ENCODE measurements at places on chromosomes 16 and 17.

DNA sequence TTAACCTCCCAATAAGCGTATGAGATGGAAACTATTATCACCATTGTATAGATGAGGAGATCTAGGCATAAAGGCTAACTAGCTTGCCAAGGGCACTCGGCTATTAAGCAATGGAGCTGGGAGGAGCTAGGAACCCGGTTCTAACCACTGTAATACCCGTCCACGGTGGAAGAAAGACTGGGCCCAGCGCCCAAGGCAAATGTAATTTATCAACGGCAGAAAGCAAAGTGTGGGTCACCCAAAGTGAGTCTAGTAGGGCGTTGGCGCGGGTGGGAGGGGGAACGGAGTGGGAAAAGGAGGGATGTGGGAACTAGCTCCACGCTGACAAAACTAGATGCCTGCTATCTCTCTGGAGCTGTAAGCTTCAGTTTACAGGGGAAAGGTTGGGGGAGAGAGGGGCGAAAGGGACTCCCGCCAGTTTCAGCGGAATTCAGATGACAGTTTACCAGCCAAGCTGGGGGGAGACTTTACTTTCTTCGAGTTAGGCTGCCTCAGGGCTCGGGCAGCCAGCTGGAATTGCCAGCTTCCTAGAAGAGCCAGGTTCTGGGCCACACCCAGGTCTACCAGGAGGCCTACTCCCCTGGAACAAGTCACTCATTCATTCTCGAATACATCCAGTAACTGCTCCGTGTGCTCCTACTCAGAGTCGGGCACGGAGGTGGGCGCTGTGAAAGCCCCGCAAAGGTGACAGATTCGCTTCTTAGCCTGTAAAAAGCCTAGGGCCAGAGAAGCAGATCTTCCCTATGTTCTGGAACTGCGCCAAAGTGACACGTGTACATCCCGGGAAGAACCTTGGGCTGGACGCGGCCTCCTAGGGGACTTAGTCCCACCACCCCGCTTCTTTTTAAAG lies 837 bp downstream of the LRRC59 start:
- peak; percentile 61 for DNase-seq

DNA sequence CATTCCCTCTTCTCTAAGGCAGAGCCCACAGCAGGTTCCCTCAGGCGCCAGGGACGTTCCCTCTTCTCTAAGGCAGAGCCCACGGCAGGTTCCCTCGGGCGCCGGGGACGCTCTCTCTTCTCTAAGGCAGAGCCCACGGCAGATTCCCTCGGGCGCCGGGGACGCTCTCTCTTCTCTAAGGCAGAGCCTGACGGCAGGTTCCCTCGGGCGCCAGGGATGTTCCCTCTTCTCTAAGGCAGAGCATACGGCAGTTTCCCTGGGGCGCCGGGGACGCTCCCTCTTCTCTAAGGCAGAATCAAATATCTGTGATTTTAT lies 24.3 kb downstream of the ACSF3 start:
- no peak for DNase-seq

DNA sequence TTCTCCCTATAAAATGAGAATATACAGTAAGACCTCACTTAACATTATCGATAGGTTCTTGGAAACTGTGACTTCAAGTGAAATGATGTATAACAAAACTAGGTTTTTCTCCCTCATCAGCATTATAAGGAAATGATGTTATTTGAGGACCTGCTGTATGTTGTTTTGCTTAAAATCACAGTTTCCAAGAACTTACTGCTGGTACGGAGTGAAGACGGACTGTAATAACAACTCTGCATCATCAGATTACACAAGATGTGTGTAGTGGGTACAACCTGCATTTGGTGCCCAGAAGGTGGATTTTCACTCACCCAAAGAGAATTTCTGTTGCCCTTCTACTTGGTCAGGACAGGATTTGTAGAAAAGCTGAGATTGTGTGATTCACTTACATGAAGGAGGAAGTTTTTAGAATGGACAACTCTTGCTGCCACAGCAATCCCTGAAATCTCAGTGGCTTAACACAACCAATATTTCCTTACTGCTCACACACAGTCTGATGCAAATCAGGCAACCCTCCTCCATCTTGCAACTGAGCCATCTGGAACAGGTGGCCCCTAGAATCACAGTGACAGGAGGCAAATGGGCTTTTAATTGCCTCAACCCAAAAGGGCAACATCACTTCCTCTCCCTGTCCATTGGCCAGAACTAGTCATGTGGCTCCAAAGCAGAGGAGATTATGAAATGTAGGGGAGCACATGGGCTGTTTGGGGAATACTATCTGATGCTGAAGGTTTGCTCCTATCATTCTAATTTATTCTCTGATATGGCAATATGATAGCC lies 67.6 kb upstream of the CACNG5 start:
- DNase-seq: no peak

- DNase-seq: no peak
Observed at GRCh38 chr16:77308163-77308561, 109.0 kb downstream of the SYCE1L start.

GRCh38 chr16:28554634-28555423 lies 1.1 kb downstream of the SGF29 start:
- no peak for DNase-seq

GRCh38 chr16:70661534-70661917 lies 15.2 kb downstream of the IL34 start:
- no peak for DNase-seq

- DNase-seq: no peak
Observed at GRCh38 chr16:64409783-64410210, 712.1 kb downstream of the CDH11 start.

- DNase-seq: no peak
Observed at GRCh38 chr17:44387804-44388203, 1.6 kb downstream of the ITGA2B start.

- no peak for DNase-seq
Observed at GRCh38 chr17:29084541-29085146, 41.7 kb downstream of the PIPOX start.

DNA sequence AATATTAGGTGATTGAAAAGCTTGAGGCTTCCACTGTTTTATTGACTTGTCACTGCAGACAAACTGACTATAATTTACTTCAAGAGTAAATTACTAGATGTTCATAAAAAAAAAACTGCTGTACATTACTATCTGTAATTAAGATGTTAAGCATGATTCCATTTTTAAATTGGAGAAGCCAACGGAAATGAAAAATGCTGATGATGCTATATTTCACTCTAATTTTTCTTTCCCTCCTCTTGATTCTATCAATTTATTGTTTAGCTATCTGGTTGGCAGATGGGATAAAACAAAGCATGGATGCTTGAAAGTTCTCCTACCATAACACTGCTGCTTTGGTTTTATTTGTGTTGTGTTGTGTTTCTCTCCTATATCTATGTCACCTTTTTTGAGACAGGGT lies 41.0 kb downstream of the MAF start:
- DNase-seq: no peak

DNA sequence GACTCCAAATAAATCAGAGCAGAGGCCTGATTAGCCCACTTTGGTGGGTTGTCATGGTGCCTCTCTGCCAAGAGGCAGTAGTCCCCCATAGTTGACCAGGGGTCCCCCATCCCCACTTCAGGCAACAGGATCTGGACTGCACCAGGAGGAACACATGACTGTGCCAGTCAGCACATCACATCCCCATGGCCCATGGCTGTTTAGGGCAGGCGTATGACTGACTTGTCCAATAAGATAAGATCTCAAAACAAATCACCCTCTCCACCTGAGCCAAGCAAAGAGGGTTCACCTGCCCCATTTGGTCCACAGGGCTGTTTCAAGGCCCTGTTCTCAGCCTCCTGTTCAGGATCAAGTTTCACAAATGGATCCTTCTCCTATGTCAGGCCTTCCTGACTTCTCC lies 93.3 kb downstream of the C16orf78 start:
- DNase-seq: no peak

DNA sequence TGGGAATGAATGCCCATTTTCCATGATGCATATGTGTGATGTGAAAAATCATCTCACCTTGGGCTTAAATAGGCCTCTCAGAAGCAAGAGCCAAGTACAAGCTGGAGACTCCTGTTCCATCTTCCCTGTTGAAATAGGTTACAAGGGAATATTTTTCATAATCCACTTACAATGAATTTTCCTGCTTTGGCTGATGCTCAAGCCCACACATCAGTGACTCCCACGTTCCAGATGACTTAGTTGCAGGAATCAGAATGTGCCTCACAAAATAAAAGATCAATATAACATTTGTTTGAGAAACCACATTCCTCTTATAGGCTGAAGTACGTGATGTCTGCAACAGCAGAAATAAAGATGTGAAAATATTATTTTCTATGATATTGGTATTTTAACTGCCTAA lies 24.1 kb downstream of the ANKFN1 start:
- DNase-seq: no peak

DNA sequence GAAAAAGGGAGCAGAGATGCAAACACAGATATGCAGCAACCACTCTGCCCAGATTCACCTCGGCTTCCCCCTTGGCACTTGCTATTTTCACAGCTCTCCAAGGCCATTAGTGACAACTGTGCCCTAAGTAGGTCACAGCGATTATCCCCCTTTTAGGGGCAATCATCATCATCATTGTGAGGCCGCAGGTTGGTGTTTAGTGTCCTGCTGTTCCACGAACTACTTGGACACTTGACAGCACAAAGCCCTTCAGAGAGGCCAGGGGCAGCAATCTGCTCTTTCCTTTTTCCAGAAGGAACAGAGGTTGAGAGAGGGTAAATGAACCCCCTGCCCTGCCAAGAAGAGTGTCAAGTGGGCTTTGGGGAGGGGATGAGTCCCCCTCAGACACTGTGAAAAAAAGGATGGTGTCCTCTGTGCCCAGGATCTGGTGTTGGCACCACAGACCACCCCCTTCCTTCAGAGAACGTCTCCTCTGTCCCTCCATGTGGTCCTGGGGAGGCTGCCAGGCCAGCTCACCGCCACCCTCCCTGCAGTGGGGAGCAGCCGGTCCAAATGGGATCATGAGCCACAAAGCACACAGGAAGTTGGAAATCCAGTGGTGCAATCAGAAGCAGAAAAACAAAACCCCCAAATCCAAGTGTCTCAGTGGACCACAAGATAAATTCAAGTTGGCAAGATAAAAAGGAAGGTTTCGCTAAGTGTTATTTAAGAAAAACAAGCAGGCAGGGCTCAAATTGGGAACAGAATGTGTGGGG lies 78.4 kb upstream of the MED9 start:
- no peak for DNase-seq

DNA sequence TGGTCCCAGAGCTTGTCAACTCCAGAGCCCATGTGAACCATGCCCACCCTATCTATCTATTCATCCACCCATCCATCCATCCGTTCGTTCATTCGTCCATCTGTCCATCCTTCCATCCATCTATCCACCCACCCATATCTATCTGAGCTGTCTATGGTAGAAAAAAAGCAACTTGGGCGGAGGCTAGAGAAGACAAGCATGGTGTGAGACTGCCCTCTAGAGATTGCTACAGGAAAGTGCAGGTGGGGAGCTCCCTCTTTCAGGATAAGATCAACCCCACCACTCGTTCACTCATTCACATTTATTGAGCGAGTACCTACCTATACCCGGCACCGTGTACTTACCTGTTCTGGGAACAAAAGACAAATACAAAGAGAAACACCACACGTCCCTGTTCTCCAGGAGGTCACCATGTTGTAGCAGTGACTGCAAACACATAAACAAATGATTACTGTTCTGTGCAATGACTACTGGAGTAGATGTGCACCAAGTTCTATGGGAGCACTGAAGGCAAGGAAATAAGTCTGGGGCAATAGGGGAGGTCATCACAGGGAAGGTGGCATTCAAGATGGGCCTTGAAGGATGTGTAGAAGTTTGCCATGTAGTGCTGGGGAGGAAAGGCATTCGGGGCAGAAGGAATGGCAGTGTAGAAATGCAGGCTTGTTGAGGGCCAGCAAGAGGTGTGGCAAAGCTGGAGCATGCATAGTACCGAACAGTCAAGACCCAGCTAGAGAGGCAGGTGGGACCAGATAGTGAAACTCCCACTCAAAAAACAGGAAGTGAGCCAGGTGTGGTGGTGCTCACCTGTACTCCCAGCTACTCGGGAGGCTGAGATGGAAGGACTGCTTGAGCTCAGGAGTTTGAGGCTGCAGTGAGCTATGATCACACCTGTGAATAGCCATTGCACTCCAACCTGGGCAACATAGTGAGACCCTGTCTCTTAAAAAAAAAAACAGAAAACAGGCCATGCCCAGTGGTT lies 13.4 kb upstream of the ATP5MC1 start:
- peak; percentile 79 for DNase-seq

- peak; percentile 97 for DNase-seq
Observed at GRCh38 chr17:78360371-78361224, 721 bp upstream of the SOCS3 start.

GRCh38 chr16:14002416-14002990 lies 68.6 kb upstream of the MRTFB start:
- no peak for DNase-seq

DNA sequence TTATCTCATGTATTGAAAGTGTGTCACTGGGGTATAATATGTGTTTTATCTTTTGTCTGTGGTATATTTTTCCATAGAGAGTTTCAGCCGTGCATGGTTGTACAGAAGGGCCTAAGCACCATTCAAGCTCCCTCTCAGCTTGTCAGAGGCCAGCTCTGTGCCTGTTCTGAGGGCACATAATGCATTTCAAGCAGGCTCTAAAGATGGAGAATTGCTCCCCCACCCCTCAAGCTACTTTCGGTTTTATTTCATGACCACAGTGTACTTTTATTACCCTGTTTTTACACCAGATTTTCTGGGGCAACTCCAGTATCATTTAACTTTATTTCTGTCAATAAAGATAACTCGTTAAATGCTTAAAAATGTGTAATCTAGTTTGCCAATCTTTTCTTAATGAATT lies 131.7 kb downstream of the SHISA6 start:
- DNase-seq: no peak

DNA sequence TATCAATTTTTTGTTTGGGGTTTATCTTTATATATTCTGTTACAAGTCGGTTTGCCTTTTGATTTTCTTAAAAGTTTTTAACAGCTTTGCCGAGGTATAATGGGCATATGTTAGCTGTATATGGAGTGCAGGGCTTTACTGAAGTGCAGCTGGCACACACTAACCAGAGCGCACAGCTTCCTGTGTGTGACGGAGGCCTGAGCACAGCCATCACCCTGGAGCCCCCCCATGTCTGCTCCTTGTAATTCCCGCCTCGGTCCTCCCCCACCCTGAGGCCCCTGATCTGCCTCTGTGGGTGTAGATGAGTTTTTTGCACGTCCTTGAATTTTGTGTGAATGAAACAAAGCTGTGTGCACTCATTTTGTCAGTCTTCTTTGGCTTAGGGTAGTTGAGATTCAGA lies 60.1 kb upstream of the ZNF750 start:
- no peak for DNase-seq

Data from suppressor macrophage treated with lipopolysaccharide for 4 hours (primary cell).